ENCODE measurements at places on chromosomes 7 and 10.

DNA sequence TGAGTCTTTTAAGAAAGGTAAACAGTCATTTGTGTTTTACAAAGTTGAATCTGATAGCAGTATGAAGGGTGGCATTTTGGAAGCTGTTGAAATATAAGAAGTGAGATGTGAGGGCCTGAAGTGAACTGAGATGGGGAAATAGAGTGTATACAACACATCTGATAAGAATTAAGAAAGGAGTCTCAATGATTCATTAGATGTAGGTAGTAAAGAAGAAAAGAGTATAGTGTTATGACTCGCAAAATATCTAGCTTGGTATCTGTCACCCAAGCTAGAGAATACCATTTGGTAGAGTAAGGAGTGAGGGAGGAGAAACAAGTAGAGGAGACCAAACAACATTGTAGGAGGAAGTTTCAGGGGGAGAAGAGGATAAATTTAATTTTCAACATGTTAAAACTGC lies 5.3 kb downstream of the PTPN12 start:
- DNase-seq, result no peak

- no peak for DNase-seq
Measured at GRCh38 chr10:35387768-35388167, 51.5 kb downstream of the CCNY start.

DNA sequence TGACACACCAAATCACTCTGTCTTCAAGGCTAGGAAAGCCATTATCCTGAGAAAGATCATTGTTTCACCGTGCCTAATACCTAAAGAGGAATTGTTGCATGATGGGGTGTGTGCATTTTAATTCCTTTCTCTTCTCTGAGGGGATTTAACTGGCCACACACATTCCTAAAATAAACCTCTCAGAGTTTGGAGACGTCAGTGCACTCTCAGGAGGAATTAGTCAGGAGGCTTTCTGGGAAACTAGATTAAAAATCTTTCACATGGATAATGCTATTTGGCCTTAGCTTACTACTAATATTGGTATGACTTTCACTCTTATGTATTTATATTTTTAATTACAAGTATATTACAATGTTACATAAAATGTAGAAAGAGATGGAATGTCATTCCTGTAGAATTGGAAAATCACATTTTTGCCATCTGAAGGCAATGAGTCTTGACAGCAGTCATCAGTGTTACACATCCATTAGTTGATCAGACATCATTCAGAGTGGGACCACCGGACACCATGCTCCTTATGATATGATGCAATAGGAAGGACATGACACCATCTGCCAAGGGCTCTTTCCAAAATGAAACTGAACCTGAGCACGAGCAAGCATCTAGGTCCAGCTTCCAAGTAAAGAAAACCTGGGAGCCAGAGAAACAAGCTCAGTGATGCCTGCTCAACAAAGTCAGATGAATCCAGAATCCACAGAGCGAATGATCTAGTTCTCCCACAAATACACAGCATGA lies 43.1 kb upstream of the TMEM273 start:
- no peak for DNase-seq

GRCh38 chr10:31034098-31034909 lies 2.6 kb upstream of the ZNF438 start:
- DNase-seq, result no peak

GRCh38 chr10:121503587-121504051 lies 94.6 kb downstream of the FGFR2 start:
- DNase-seq, result no peak

DNA sequence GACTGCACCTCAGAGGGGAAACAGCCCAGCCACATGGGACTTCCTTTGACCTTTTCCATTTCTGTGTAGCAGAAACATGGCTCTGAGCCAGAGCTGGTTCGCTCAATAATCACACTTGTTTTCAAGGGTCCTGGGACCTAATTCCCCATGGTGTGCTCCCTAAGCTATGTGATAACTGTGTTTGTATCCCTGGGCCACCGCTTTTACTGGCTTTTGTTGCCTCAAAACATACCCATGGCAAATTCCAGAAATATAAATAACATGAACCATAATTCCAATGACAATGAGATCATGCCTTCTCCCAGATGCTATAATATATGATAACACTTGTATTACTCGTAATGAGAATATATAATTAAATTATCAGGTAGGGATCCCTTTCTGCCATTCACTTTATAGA lies 196.4 kb downstream of the GFRA1 start:
- no peak for DNase-seq

- DNase-seq, result no peak
Measured at GRCh38 chr10:4390219-4390618, 435.8 kb upstream of the AKR1E2 start.

DNA sequence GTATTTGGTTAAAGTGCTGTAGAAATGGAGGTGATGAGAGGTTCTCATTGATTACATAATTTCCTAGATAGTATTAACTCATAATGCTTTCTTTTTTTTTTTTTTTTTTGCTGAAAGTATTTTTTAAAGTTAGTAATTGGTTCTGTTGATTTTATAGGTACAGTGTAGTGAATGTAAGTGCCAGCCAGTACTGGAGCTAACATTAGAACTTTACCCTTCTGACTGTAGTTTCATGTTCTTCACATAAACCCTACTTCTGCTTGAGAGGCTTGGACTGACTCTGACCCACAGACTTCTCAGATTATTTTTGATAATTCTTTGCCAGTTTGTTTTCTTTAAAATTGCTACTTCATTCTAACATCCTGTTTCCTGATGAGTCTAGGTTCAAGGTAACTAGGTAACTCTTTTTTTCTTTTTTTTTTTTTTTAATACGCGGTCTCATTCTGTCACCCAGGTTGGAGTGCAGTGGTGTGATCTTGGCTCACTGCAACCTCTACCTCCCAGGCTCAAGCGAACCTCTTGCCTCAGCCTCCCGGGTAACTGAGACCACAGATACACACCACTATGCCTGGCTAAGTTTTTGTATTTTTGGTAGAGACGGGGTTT lies 92.2 kb upstream of the OIT3 start:
- no peak for DNase-seq

GRCh38 chr7:28349637-28350036 lies 62.7 kb upstream of the CREB5 start:
- no peak for DNase-seq

DNA sequence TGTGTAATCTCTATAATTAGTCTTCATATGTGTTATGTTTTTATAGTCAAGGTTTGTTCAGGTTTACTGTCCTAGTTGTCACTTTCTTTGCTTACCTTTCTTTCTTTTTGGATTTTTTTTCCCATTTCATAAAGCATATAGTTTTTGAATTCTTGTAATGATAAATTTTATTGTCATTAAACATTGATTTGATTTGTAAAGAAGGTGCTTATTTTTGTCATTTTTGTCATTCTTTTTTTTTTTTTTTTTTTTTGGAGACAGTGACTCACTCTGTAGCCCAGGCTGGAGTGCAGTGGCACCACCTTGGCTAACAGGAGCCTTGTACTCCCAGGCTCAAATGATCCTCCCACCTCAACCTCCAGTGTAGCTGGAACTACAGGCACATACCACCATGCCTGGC lies 9.6 kb upstream of the MINDY3 start:
- DNase-seq, result no peak

GRCh38 chr10:105742184-105742583 lies 1101.1 kb downstream of the SORCS3 start:
- no peak for DNase-seq
